A549 (cell line): ENCODE measurements at places on chromosomes 7 and 10. TPM values are rescaled to one million over a fixed set of nuclear protein-coding genes. Genes with fewer than 3 reads are reported as not detected.

DNA sequence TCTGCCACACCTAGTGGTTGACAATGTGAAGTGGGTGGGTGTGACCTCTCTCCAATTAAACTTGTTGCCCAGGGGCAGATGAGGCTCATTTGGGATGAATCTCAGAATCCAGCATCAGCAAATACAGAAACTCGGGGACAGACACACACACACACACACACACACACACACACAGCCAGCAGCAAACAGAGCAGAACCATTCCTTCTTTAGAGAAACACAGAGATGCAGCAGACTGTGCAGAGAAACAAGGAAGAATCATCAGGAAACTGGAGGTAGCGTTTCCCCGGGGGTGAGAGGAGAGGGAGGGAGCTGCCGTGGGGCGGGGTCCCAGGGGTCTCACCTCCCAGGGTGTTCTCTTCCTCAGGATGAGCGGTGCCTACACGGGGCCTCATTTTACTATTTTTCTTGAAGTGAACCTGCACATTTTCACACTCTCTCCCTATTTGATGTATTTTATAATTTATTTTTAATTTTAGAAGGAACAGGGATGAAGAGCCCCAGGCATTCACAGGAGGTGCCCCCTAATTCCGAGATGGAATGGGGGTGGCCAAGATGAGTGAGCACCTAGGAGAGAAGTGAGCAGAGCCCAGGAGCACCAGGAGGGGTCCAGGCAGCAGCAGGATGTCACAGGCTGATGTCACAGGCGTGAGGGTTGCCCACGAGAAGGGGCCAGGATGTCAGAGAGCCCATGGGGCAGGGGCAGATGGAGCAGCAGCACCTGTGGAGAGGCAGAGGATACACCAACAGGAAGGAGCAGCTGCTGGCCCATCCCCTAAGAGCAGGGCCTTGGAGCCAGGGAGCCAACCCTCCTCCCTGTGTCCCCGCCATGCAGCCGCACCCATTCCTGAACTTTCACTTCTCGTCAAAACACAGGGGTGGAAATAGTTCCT is 85.3 kb upstream of the PPP2R2D start:
- no peak for DNase-seq

- DNase-seq, result no peak
These were observed 106.0 kb downstream of the TCF7L2 start for GRCh38 chr10:113056030-113056429.

- DNase-seq, result peak; percentile 90
These were observed at the start of gene SLC4A2 for GRCh38 chr7:151059367-151060112. Gene SLC4A2 (plus strand): TSS chr7:151059589. CDS start chr7:151061988, 2,399 bp downstream.

DNA sequence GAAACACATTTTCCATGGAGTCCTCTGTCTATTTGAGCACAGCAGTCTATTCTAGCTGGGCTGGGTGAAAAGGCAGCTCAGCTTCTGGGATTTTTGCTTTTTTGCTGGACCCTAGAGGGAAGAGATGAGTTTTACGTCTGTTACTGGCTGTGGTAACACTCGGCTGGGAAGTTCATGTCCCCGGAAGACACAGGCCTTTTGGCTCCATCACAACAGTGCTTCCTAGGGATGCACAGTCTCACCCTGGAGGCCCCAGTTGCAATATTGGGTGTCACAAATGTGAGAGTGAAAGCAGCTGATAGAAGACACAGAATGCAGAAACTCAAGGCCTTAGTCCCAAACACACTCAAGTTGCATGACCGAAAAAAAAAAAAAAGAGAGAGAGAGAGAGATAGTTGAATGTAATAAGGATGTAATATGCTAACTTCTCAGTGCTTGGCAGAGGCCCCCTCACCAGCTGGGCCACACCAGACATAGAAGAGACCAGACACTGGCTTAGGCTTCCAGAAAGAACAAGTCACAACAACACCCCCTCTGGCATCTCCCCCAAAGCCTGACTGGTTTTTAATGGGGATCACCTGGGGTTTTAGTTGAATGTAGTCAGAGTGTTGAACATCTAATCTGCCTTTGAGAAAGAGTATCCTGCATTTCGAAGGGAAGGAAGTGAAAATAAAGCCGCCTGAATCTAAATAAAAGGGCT is 545.4 kb upstream of the FZD8 start:
- no peak for DNase-seq

TMEM270 gene
- polyA plus RNA-seq, result not detected in 3 replicates

DNA sequence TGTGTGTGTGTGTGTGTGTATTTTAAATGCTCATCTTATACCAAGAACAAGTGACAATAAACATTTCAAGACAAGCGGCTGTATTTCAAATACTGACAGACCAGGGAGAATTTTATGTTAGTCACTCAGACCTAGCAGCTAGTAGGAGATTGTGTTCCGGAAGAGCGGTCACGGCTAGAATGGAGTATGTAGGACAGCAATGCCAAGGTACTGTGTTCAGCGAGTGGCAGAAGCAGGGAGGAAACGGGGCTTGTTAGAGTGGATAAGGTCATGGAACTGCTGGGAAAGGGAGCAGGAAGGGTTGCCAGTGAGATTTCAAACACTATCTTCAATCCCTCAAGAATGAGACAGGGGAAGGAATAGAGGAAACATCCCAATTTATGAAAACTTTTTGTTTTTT is 260.5 kb upstream of the PITRM1 start:
- no peak for DNase-seq

PPP1R9A gene
- 4.9 to 5.8 TPM (median 5.0 TPM) in 3 replicates for polyA plus RNA-seq

DNA sequence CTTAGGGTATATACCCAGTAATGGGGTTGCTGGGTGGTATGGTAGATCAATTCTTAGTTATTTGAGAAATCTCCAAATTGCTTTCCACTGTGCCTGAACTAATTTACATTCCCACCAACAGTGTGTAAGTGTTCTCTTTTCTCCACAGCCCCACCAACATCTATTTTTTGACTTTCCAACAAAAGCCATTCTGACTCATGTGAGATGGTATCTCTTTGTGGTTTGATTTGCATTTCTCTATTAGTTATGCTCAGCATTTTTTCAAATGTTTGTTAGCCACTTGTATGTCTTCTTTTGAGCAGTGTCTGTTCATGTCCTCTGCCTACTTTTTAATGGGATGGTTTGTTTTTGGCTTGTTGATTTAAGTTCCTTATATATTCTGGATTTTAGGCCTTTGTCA is 66.4 kb downstream of the MGAM2 start:
- DNase-seq, result no peak

NXPH1 gene
- not detected in 3 replicates for polyA plus RNA-seq

GRCh38 chr10:5234106-5234860 is 37.6 kb downstream of the AKR1C4 start:
- DNase-seq, result peak; percentile 71

DNA sequence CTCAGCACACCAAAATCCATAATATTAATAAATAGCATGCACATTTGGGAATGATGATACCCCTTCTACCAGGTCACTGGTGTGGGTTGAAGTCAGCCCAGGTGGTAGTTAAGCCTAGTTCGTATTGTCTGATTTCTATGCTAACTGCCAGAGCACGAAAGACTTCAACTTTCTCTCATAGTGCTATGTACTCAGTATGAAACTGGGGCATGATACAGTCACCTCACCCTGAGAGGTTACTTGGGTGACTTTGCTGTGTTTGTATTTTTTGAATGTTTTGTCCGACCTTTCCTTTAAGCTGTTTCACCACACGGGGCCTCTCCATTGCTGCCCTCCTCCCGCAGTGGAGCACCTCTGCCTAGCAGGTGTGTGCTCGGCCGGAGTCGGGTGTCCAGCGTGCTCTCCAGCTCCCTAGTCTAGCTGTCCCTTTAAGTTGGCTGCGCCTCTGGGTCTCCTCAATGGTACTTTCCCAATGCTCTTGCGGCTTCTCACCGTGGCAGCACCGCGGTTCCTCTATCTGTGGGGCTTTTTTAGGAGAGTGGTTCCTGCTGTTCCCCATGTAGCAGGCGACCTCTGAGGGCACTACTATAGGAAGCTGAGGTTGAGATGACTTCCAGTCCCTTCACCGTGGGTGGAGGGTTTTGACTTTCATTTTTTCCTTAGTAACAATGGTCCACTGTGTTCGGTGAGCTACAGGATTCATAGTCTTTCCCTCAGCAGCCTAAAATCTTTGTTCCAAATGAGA is 524.0 kb upstream of the PFKP start:
- no peak for DNase-seq

GRCh38 chr10:91705948-91706670 is 73.2 kb upstream of the PPP1R3C start:
- no peak for DNase-seq

DNA sequence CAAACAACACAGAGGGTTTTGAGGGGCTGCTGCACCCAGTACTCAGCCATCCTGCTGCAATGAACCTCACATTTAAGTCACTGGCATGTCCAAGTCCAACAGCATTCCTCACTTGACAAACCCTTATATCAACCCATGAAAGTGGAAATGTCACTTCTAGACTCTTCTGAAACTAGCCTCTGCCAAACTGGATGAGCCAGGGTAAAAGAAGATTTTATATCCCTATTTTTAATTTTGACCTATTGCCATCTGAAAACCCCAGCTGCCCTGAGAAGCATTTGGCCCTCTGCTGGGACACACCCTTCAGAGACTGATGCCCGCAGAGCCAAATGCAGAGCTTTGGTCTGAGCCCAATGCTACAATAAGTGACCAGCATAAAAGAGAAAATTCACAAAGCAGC is 201.1 kb downstream of the ANK3 start:
- no peak for DNase-seq

- no peak for DNase-seq
These were observed 72.9 kb upstream of the AMPH start for GRCh38 chr7:38704041-38704547.

DNA sequence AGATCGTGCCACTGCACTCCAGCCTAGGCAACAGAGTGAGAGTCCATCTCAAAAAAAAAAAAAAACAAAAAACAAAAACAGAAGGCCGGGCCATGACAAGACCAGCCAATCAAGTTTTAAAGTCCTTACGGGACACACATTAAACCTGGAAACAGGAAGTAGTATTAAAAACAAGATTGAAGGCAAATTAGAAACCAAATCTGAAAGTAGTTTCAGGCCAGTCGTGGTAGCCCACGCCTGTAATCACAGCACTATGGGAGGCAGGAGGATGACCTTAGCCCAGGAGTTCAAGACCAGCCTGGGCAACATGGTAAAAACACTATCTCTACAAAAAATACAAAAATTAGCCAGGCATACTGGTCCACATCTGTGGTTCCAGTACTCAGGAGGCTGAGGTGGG is 18.1 kb downstream of the PSAP start:
- DNase-seq, result no peak

DNA sequence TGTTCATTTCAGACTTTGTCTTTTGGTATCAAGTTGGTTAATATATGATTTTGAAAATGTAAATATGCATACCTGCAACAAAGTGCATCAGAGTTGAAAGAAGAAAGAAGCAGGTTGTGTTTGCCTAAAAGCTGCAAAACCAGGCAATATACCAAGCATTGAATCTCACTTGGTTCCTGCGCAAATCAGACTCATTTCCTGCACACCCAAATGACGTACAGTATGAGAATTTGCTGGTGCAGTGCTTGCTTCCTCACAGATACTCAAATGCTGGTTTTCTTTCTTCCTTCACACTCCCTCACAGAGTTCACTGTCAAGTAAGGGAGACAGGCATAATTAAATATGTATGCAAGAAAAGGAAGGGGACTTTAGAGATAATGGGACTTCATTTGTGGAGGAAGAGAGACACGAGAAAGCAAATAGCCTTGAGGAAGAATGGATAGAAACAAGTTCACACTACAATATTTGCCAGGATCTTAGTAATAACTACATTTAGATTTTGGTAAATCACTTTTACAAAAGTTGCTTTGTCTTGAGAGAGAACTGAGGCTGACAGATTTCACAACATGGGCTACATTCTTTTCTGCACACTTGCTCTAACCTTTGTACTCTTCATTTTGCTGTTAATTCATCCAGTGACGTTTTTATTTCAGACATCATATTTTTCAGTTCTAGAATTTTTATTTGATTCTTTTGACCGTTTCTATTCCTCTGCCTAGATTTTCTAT is 56.9 kb upstream of the AOAH start:
- DNase-seq, result no peak

DNA sequence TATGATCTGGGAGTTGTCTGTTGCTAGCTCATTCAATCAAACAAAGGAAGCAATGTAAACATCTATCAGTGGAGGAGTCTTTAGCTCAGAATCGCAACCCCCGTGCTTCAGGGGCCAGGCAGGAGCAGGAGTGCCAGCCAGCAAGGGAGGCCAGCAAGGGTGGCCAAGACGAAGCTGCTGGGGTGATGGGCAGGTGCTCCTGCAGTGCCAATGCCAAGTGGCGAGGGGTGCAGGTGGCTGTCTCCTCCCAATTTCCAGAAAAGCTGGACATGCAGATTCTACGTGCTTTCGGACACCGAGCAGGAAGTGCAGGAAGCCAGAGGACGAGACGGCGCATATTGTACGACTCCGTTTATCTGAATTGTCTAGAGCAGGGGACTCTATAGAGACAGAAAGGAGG is 48.1 kb upstream of the EBF3 start:
- DNase-seq, result no peak

PGAM2 gene
- polyA plus RNA-seq, result not detected in 3 replicates

DNA sequence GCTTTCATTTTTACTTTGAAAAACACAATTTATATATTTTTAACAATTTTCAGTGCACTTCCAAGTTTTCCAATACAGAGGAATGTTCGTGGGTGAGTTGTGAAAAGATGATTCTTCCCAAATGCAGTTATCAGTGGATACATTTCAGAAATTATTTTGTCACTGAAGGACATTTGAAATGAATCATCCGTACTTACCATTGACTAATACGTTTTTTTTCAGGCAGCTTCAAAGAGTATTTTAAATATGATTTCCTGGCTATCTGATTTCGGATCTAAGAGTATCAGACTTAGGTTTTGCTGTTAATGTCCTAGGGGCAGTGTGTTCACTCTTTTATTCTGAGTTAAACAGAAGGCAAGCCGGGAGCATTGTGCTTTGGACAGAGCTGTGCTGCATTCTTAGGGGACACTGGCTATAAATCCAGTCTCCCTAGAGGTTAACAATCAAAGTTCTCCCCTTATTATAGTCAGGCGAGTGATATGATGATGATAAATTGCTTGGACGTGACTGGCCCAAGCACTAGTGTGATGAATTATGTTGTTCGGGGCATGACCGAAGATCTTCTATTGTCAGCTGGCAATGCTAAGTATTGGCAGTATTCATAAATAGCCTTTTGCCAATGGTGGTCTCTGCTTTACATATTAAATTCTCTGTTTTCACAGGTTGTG is 4.5 kb downstream of the PTER start:
- no peak for DNase-seq

- DNase-seq, result no peak
These were observed 215.3 kb upstream of the GLI3 start for GRCh38 chr7:42452356-42452755.
